ENCODE measurements at places on chromosomes 2 and 18.

GRCh38 chr2:200461846-200462710 lies 47.8 kb downstream of the KCTD18 start:
- no peak for DNase-seq

GRCh38 chr2:8540552-8541055 lies 141.3 kb upstream of the ID2 start:
- DNase-seq: no peak

DNA sequence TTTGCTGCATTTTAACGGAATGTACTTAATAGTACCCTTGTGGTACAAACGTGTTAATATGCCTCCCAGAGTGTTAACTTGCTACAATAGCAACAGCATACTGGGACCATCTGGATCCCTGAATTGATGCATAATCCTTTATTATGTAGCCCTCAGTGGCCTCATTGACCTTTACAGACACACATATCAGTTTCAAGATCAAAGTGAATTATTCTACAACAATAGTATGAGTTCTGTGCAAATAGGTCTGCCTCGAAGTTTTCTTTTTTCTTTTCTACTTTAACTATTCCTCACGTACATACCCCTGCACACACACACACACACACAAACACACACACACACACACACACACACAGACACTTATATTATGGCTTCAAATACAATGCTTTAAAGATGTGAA lies 1622.1 kb downstream of the LRP1B start:
- no peak for DNase-seq

DNA sequence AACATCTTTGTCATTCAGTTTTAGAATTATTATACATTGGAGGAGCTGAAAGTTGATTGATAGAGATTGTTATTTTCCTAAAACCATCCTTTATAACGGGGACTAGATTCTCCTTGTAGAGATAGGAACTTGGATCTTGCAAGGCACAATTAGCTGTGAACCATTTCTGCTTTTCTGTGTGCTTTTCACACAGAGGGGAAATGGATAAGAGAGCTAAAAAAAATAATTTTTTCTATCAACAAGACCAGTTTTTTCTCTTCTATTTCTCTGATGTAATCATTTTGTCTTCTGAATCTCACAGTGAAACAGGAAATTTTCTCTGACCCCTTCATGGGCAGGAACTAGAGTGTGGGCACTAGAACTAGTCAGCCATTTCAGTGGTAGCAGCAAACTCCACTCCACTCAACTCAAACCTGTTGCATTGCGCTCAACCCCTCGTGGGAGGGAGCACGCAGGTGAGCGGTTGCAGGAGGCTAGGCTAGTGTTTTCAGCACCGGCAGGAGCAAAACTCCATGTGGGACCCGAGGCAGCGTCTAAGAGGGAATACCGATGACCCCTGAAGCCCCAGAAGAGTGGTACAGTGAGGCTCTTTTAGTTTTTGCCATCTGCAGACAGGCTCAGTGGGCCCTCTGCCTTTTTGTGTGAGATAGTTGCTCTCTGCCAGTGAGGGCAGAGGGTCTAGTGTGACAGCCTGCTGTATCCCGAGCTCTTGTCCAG lies 24.0 kb upstream of the SLC39A10 start:
- no peak for DNase-seq

- no peak for DNase-seq
Measured at GRCh38 chr2:151197184-151198108, 64.2 kb downstream of the RBM43 start.

DNA sequence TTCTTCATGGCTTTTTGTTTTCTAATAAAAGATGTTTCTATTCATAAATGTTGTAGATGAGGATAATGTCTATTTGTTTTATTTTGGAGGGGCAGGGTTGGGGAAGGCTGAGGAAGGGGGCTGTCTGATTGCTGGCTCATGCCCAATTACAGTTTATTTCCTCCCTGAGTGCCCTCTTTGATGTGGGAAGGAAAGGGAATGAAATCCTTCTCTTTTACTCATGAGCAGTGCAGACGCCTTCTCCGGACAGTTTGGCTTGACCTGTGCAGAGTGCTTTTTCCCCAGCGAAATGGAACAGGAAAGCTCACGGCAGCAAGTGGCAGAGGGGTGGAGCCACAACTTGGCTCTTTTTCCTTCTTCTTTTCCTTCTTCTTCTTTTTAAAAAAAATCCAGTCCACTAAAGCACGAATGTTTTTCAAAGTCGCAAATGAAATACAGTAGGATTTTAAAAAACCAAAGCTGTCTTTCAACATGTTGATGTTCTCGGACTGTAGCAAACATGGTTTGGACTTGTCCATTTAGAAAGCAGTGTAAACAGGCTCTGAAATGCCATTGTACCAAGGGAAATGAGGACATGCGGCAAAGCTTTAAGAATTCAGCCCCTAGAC lies 34.5 kb downstream of the RAB31 start:
- DNase-seq: no peak

GRCh38 chr2:216871333-216871934 lies 11.6 kb upstream of the TNP1 start:
- DNase-seq: no peak

GRCh38 chr2:214575030-214575429 lies 164.2 kb downstream of the VWC2L start:
- DNase-seq: no peak

Data from stimulated activated CD8-positive, alpha-beta memory T cell treated with anti-CD3 and anti-CD28 coated beads, Interleukin-12 subunit alpha, Interleukin-12 subunit beta, amount 100 ng/mL, for 1 hour (primary cell).